GM12892 (cell line): ENCODE measurements at places on chromosomes 2 and 18.

DNA sequence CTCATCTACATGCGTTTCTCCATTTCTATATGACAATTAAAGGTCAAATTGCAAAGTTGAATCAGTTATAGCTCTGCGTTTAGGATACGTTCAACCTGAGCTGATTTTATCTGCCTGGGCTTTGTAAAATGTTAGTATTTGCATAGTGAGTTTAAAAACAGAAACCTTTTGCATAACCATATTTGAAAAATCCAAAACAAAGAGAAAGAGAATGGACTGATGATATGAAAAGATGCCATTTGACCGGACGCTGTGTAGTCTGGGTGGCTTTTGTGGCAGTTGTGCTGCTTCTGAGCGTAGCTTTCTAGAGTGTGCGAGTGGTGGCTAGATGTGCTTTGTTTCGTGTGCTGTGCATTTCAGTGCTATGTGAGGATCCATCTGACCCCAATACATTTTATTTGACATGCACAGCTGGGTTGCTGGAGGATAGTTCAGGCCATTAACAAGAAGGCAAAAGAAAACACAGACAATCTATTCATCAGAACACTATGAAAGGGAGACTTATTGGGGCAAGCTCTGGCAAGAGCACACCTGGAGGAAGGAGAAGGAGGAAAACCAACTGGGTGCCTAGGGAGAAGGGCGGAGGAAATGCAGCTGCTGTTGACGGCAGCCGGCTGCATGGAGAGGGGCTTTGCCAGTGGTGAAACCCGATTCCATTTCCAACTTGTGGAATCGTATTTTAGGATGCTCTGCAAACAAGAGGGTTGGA lies 126.8 kb downstream of the ACOXL start:
- DNase-seq = no peak

- no peak for DNase-seq
Observed at GRCh38 chr2:85746321-85747004, 7.3 kb upstream of the ATOH8 start.

GRCh38 chr2:142065156-142065555 lies 65.7 kb downstream of the LRP1B start:
- no peak for DNase-seq

- DNase-seq = no peak
Observed at GRCh38 chr18:29351171-29351570, 1174.2 kb upstream of the CDH2 start.

DNA sequence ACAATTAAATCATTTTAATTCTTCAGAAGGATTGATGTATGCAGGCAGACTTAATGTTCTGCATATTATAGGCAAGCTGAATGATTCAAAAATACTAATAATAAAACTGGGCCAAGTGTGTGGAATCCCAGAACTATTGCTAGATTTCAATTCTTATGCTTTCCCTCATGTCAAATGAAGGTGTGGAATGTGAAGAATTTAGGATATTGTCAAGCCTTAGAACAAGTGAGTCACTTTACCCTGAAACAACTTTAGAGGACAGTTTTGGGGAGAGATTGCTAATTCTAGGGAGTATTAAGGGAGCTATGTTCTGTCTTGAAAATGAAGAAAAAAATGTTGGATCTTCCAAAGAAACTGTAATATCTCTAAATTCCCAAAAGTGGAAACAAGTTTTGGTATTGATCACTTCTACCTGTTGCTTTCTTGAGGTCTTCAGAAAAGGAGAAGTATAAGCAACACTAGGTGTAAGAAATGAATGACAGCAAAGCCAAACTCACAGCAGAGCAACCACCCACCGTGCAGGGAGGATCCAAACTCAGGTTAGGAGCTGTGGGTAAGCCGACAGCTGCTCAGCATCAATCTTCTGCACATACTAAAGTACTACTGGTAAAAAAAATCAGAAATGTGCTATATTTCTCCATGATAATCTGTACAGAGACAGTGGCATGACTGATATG lies 818.1 kb downstream of the SLC4A3 start:
- DNase-seq = no peak

DNA sequence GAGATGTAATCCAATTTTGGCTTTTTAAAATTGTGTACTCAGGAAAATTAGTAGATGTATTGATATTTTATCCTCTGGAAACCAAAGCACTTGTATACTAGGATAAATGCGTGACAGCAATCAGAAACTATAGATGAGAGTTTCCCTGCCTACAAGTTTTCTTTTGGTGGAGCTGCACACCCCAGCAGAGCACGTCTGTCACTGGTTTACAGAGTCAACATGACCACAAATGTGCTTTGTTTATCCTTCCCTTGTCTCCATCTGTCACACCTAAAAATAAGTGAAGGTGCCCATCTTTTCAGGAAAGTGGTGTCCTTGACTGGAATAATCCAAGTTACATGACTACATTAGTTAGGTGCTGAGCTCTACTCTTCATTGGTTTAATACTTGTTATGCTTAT lies 210.4 kb upstream of the DSEL start:
- DNase-seq = no peak

- DNase-seq = no peak
Observed at GRCh38 chr2:206218796-206219499, 55.5 kb upstream of the ZDBF2 start.

- no peak for DNase-seq
Observed at GRCh38 chr2:218218268-218219185, 1.5 kb downstream of the ARPC2 start.

- no peak for DNase-seq
Observed at GRCh38 chr2:24123922-24124580, 782 bp downstream of the FAM228B start.

GRCh38 chr2:146246002-146246735 lies 1598.7 kb upstream of the ACVR2A start:
- DNase-seq = no peak

- no peak for DNase-seq
Observed at GRCh38 chr2:86700690-86701089, 19.4 kb upstream of the RMND5A start.

- DNase-seq = no peak
Observed at GRCh38 chr2:11379558-11379957, 35.1 kb upstream of the ROCK2 start.

DNA sequence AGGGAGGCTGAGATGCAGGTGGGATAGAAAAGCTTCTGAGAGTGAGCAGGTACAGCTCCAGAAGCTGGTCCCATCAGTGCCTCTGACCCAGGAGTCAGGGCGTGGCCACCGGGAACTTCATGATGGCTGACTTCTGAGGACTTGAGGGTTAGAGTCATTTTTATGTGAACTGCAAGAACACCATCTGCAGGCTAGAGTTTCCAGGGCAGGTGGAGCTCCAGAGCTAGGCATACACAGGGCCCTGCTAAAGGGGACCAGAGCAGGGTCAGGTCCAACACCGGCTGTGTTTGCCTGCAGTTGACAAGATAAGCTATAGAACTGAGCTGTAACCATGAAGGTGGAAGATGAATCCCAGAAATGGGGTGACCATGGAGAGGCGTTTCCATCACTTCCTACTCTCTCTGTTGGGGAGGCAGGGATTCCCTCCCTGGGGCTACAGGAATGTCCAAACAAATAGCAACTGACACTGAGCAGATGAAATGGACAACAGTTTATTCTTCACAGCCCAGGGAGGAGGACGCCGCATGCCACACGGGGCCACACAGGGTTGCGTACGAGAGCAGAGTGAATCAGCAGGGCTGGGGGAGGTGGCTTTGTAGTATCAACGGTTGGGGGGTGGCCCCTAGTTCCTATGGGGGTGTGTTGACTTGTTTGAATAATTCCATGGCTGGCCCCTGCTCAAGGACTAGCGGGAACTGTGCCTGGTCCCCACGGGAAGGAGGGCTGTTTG lies 77.6 kb upstream of the ZNF516 start:
- no peak for DNase-seq

- DNase-seq = no peak
Observed at GRCh38 chr2:62966991-62967390, 83.6 kb upstream of the OTX1 start.

DNA sequence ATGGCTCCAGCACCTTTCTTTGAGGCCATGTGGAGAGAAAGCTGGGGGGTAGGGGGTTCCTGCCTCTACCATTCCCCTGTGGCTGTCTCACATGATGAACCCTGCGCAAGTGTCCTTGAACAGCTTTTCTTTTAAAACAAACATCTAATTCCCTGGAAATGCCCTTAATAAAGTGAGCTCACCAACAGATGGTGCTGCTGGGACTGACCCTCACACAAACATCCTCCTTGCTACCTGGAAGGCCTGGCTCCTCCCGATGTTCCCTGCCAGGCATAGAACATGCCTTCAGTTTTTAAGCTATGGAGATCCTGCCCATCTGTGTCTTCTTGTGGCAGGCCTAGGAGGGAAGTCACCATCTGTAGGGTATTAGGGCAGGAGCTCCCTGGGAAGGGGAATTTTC lies 60.7 kb upstream of the GATA6 start:
- no peak for DNase-seq

DNA sequence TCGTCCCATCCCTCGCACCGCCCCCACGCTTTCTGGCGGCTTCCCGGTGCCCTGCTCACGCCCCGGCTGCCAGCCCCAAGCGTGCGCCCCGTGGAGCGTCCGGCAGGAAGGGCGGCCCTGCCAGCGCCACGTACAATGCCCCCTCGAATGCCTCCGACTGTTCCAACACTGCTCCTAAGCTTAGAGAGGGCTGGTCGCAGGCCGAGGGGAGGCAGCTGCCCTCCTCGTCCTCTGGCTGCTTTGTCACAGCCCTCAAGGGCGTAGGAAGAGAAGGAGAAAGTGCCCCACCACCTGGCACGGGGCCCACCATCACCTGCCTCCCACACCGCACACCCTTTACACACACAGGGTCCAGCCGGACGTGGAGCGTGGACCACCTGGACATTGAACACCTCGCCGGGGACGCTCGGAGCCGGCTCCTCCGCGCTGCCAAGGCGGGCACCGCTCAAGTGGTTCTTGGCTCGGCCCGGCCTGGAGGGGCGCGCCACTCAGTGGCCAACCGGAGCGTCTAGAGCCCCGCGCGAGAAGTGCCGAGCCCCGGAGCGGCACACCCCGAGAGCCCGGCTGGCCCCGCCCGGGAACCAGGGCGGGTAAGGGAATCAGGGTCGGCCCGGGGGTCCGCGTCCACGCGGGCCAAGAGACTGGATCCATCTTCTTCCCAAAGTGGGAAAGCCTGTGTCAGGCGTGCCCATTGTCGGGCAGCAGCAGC lies 830 bp downstream of the DNER start:
- DNase-seq = peak; percentile 14

GRCh38 chr2:124001696-124002430 lies 23.2 kb upstream of the CNTNAP5 start:
- no peak for DNase-seq

- no peak for DNase-seq
Observed at GRCh38 chr2:64757126-64757525, 103.4 kb upstream of the SERTAD2 start.

GRCh38 chr2:127080938-127081755 lies 25.8 kb downstream of the BIN1 start:
- DNase-seq = no peak

GRCh38 chr2:152546230-152546837 lies 170.9 kb downstream of the PRPF40A start:
- DNase-seq = no peak

DNA sequence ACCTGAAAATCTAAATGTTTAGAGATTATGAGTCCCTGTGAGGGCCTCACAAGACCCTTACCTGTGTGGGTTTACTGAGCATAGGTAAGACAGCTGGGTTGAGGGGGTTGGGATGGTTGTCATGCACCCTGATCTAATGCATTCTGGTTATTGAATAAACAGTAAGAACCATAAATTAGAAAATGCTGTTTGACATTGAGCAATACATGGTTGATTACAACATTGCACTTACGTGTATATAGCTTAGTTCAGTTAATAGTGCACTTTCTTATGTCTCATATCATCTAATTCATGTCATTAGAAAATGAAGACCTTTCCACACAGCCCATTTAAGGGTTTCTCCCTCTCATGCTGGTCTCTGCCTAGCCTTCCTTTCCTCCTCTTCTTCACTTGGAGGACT lies 253.5 kb upstream of the ATP5MC3 start:
- no peak for DNase-seq

DNA sequence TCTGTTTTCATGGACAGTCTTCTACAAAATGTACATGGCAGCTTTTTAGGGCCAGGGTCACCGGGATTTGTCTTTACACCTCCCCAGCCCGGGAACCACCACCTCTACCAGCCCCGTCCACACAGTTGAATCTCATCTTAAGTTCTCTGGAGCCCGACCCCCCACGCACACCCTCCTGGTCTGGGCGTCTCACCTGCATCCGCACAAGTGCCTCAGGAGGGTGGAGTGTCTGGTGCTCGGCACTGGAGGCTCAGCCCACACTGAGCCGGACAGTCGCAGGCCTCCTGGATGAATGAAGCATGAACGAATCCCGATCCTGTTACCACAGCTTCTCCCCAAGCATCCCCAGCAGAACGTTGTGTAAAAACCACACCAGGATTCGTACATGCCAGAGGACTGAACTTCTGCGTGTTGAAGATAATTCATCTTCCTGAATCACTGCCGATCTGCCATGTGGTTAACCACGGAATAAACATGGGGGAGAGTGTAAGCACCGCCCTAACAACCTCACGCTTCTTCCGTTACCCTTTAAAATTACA lies 162.0 kb downstream of the RTP5 start:
- DNase-seq = no peak

DNA sequence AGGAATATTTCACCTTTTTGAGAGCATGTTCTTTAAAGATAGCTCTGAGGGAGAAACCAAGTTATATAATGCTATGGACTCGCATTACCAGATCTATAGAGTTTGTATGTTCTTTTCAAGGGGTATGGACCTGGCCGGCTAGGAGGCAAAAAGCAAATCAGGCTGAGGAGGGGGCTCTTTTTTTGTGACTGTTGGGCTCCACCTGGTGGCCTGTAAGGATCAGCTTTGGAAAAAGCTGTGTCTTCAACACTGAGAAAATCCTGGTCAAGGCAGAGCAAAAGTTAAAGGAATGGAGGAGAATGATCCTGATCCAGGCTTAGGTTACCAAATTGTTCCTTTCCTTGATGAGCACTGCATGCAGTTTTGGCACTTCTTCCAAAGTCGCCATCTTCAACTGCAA lies 180.5 kb downstream of the DIS3L2 start:
- DNase-seq = no peak

DNA sequence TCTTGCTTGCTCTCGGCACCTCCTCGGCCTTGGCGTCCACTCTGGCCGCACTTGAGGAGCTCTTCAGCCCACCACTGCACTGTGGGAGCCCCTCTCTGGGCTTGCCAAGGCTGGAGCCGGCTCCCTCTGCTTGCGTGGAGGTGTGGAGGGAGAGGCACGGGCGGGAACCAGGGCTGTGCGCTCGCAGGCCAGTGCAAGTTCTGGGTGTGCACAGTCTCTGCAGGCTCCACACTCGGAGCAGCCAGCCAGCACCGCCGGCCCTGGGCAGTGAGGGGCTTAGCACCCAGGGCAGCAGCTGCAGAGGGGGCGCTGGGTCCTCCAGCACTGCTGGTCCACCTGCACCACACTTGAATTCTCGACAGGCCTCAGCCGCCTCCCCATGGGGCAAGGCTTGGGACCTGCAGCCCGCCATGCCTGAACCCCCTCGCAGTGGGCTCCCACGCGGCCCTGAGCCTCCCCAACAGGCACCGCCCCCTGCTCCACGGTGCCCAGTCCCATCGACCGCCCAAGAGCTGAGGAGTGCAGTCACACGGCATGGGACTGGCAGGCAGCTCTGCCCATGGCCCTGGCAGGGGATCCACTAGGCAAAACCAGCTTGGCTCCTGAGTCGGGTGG lies 411.2 kb upstream of the CHAC2 start:
- DNase-seq = no peak

- no peak for DNase-seq
Observed at GRCh38 chr2:190532581-190532980, 1.9 kb downstream of the NEMP2 start.
